Naive thymus-derived CD4-positive, alpha-beta T cell (primary cell): ENCODE measurements at places on chromosomes 1 and 21. TPM values are rescaled to one million over a fixed set of nuclear protein-coding genes. Genes with fewer than 3 reads are reported as not detected.

GRCh38 chr1:56378341-56379070, 200.9 kb downstream of the PLPP3 start:
- H3K4me1 ChIP-seq: no peaks in the 10 kb centered on the region
- no peak overlapping the region for H3K4me3 ChIP-seq
- no peaks in the 10 kb centered on the region for H3K36me3 ChIP-seq
- no peaks in the 10 kb centered on the region for H3K27me3 ChIP-seq
- DNase-seq: no peak

DNA sequence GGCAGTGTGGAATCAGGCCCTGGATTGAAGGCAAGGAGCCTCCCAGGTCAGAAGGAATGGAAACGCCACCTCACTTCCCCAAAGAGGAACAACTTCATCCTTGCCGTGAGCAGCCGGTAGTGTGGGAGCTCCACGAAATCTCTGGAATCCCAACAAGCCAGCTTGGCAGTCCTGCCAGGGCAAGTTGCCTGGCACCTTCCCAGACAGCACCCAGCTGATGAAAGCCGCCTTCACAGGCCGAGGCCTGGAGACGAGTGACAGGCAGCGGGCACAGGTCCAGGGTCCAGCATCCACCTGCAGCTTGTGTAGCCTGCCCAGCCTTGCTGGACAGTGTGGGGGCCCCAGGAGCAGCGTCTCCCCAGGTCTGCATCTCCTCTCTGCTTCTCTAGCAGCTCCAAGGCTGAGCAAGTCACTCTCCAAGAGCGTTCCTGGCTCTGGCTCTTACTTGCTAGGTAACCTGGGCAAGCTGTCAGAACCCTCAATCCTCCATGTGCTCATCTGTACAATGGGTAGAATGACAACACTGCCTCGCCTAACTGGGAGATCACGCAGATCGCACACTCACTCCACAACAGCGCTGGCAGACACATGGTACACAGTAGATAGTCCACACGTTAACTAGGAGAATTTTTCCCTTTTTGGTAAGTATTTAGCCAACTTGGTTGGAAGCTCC, 43.0 kb downstream of the ACOT7 start:
- no peaks in the 10 kb centered on the region for H3K36me3 ChIP-seq
- no peaks in the 10 kb centered on the region for H3K27me3 ChIP-seq
- H3K27ac ChIP-seq: no peak overlapping the region
- no peak overlapping the region for H3K4me3 ChIP-seq
- DNase-seq: no peak

The MFAP2 gene
- total RNA-seq: not detected in 2 replicates

The TFF2 gene
- not detected for total RNA-seq
